ENCODE measurements at places on chromosomes 2 and 18. TPM values are rescaled to one million over a fixed set of nuclear protein-coding genes. Genes with fewer than 3 reads are reported as not detected.

Gene UGT1A5
- 1.1 TPM for total RNA-seq

Gene RNF125
- 13.9 TPM for total RNA-seq

Gene MALL
- total RNA-seq = 213 TPM

Gene CRYBA2
- total RNA-seq = 3.4 TPM

Gene B4GALT6
- 7.5 TPM for total RNA-seq

DNA sequence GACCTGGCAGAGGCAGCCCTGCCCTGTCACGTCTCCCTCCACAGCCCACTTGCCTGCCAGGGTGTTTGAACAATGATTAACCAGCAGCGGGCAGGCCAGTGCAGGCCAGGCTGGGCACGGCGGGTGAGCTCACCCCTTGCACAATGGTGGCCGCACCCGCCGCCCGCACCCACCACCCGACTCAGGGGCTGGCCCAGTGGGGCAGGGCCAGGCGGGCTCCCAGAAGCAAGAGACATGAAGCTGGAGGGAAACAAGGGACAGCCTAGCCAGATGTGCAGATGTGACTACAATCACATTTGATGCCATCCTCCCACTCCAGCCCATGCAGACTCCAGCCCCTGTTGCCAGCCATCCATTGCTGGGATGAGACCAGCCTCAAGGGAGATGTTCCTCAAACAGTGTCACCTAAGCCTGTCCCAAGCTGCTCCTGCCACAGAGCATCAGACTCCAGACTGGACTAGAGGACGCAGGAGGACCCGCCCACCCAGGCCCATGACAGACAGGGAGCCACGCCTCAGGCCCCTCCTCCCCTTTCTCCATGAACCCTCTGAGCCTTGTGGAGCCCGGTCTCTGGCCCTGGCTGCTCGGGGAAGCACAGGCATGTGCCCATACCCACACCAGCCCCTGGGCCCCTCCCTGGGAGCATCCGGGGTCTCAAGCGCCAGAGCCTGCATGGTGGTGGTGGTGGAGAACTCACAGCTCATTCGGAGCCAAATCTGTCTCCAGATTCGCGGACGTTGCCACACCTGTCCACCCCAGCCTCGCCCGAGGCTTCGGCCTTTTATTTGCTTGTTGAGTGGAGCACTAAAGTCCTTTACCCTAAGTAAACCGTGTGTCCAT lies 45.0 kb downstream of the SDC1 start:
- peak; percentile 92 for DNase-seq

DNA sequence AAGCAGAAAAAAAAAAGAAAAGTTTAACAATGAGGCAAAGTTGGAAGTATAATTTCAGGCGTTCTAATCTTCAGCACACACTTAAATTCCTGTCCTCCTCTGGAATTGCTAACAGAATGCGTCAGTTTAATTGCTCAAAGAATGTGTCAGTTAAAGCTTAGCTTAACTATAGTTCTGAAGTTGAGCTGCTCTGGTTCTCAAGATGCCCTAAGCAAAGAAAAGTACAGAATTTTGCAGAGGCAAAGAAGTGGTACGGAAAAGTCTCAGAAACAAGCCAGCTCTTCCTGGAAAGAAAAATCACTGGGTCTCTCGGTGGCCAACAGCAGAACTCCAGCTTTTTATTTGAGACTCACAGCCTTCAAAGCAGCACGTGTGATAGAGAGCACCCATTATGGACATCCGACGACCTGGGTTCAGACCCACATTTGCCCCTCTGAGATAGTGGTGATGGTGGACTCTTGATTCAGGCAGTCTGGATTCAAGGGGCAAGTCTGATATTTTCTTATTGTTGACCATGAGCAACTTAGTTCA lies 22.2 kb upstream of the MYO3B start:
- no peak for DNase-seq

- DNase-seq = no peak
Observed at GRCh38 chr2:3162442-3163077, 215.1 kb downstream of the EIPR1 start.

- DNase-seq = peak; percentile 77
Observed at GRCh38 chr18:62486290-62486964, 36.4 kb upstream of the ZCCHC2 start.

DNA sequence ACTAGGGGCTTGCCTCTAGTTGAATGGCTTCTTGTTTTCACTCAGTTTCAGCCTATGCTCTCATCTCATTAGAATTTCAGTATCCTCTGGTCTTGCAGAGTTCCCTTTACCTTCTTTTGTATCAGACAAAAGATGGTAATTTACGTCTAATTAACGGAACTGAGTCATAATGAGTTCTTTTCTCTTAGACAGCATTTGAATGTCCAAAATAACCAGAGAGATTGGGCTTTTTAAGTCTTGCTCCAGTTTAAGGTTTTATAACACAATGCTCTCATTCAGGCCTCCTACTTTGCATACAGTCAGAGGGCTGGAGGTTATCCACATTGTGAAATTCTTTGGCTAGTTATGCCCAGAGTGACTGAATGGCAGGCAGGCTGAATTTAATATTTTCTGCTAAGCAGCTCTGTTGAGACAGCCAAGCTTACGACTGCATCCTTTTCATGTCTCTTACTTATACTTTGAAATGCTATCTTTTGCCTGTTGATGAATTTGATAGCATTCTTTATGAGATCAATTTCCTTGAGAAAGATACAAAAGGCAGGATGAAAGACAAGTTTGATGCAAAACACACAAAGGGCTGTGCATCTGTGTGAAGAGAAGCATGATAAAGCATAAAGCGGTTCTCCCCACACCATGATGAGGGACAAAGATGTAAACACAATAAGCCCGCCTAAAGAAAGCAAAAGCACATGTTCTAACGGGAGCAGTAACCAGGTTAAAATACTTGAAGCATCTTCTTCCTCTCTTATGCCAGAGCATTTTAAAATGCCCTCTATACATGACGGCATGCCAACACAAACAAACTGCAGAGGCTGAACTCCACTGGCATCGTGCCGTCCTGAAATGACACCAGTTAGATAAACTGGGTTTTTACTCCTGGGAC lies 90.0 kb downstream of the CDH2 start:
- no peak for DNase-seq

GRCh38 chr2:26471289-26471688 lies 6.6 kb downstream of the OTOF start:
- no peak for DNase-seq

DNA sequence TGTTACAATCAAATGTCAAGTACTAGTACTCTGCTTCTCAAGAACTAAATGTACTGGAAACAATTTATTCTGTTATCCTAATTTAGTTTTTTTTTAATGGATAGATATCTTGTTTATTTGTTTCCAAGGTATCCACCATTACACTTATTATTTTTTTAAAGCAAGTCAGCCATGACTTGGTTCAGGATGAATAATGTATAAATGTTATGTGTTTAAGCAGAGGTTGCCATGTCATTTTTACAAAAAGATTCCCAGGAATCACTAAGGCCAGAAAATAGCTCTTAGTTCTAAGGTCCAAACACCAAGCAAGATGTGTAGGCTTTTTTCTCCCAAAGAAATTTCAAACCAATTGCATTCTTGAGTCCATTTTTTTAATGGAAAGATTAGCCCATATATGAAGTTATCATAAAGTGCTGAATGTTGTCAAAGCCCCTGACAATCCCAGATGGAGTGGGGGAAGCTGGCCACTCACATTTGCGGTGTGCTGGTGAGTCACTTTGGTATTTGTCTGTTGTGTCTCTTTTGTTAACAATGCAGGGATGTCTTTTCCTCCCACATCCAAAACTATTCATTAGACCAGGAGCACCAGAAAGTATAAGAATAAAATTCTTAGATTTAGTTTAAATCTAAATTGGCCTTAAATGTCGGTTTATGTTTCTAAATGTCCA lies 158.9 kb downstream of the COL6A3 start:
- no peak for DNase-seq

GRCh38 chr18:35818353-35818667 lies 154.2 kb upstream of the RMP24 start:
- DNase-seq = no peak

- no peak for DNase-seq
Observed at GRCh38 chr2:42933824-42934254, 141.5 kb upstream of the HAAO start.

Measured in colonic mucosa (tissue), 4 donors.